ENCODE measurements at places on chromosomes 6 and 20. TPM values are rescaled to one million over a fixed set of nuclear protein-coding genes. Genes with fewer than 3 reads are reported as not detected.

The REM1 gene
- 0.07 TPM for total RNA-seq

The BTNL2 gene
- total RNA-seq: not detected

The ULBP1 gene
- 0.17 TPM for total RNA-seq

The AK9 gene
- total RNA-seq: 2.9 TPM

The VPS16 gene
- 54.2 TPM for total RNA-seq

The SLC52A3 gene
- not detected for total RNA-seq

The PDYN gene
- not detected for total RNA-seq

The DACT2 gene
- 0.07 TPM for total RNA-seq

The SYTL3 gene
- 2.0 TPM for total RNA-seq

The WFDC12 gene
- total RNA-seq: not detected

The SRSF12 gene
- total RNA-seq: 0.03 TPM

The PSMB9 gene
- 13.4 TPM for total RNA-seq

The ZHX3 gene
- 29.0 TPM for total RNA-seq

The CLDN20 gene
- not detected for total RNA-seq

The LY6G6C gene
- total RNA-seq: not detected

The OOEP gene
- 0.30 TPM for total RNA-seq

The KCNK17 gene
- not detected for total RNA-seq

The F13A1 gene
- total RNA-seq: not detected

The FABP7 gene
- total RNA-seq: not detected

Data from smooth muscle cell of the pulmonary artery (primary cell).